ENCODE measurements at places on chromosomes 12 and 14.

- no peak for DNase-seq
These were observed 73.4 kb downstream of the PPM1H start for GRCh38 chr12:62861586-62861985.

- DNase-seq = no peak
These were observed 57.8 kb downstream of the SSH1 start for GRCh38 chr12:108799401-108800243.

GRCh38 chr12:116780942-116781341 lies 42.8 kb downstream of the RNFT2 start:
- DNase-seq = no peak

DNA sequence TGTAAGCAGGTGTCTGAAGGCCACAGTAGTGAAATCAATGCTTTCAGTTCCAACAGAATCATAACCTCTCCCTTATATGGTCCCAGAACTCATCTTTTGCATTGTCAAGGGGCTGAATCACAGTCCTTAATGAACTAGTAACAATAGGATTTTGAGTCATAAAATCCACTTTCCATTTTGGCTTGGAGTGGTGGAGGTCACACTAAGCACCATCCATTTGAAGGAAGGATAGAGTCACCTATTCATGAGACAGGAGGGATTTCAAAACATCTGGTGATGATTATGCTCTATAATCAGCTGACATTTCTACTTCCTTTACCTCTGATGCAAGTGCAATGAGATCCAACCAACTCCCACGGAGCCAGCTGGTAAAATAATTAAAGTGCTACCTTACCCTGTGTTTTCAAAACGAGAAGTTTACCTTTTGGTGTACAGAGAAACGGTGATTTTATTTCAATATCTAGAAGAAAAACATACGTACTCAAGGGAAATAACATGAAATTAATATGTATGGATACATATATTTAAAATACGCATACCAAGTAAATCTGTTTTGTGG lies 59.1 kb downstream of the TMEM132D start:
- no peak for DNase-seq

DNA sequence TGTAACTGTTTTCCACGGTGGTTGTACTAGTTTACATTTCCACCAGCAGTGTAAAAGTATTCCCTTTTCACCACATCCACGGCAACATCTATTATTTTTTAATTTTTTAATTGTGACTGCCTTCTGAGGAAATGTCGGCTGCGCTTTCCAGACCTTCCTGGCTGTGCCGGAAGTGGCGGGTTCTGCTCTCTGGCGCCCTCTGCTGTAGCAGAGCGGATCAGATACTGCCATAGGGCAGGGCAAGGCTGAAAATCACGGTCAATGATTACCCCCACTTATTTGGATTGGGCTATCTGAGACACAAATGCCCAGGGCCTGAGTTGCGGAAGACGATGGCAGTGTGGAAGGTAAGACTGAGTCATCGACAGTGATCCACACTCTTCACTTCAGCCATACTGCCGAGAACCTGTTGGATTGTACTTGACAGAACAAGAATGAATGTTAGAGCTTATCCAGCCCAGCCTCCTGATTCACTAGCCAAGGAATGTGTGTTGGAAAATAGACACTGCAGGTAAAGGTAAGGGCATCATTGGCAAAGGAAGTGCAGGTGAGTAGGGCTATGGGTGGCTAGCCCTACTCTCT lies 124.2 kb downstream of the NTF3 start:
- peak; percentile 4 for DNase-seq

DNA sequence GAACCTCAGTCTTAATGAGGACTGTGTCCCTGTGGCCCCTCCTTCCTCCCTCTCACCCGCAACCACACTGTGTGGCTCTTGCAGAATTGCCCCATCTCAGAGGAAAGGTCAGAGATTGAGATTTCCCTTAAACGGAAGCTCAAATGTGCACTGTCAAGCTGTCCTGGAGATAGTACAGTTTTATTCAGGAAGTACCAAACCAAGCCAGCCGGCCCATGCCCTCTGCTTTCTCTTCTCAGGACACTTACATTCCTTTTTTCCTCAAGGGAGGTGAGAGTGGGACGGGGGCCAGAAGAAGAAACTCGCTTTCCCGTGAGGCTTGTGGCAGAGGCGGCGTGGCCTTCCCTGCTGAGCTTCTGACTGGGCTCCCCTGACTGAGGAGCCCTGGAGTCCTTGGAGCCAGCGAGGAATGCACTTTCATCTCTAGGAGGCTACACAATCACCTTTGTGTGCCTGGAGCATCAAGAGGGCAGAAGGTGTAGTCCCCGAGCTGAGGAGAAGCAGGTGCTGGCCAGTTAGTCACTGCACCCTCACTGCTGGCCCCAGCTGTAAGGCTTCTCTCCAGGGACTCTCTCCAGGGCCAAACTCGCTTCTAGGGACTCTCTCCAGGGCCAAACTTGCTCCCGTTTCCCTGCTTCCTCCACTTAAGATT lies 24.1 kb upstream of the ATP2A2 start:
- no peak for DNase-seq

- no peak for DNase-seq
These were observed 11.5 kb downstream of the C14orf93 start for GRCh38 chr14:22998329-22999012.

DNA sequence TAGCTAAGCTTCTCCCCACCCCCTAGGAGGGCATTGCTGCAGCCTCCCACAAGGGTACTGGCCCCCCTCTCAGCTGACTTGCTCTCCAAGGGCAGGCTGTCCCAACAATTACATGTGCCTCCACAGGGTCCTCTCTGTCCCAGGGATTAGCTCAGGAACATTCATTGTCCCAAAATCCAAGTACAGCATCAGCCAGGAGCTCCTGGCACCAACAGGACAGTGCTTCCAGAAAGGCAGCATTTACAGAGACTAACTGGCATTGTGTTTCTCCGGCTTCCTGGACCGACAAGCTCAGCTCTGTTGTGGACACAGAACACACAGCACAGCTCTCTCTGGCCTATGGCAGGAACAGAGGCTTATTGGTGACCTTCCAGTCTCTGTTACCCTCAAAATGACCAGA lies 21.7 kb downstream of the ABCD4 start:
- DNase-seq = no peak

DNA sequence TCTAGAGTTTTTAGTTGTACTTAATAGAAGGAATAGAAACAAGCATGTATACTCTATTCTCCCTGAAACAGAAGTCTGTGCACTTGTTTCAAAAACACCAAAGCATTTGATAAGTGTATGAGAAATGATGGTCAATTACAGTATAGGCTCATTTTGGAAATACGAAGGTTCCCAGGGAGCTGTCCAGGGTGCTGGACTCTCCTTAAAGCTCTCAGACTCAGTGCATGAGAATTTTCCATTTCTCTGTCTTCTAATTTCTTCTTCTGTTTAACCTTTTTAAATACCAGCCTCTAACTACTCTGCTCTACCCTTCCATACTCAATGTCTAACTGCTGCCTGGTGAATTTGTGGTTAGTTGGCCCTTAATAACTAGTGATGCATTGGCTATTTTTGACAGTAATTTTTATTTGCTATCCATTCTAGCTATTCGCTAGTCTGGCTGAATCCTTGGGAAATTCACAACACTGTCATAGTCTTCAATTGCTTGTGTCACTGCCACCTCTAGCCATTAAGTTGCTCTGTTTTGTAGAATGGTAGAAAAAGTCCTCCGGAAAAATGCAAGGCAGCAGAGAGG lies 229.2 kb downstream of the NRXN3 start:
- no peak for DNase-seq

DNA sequence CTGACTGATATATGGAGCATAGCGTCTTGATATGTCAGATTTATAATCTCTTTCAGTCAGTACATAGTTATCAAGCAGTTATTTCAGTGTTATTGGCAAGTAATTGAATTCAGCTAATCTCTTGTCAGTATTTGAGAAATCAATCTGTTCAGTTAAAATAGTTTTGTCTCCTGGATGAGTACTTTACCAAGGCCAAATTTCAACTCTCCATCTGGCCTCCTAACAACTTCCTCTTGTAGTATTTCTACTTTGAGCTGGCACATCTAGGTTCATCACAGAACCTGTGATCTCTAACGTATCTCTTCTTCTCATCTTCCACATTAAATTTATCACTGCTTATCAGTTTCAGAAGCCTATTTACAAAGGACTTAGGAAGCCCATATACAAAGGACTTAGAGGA lies 690.5 kb downstream of the C12orf50 start:
- no peak for DNase-seq

DNA sequence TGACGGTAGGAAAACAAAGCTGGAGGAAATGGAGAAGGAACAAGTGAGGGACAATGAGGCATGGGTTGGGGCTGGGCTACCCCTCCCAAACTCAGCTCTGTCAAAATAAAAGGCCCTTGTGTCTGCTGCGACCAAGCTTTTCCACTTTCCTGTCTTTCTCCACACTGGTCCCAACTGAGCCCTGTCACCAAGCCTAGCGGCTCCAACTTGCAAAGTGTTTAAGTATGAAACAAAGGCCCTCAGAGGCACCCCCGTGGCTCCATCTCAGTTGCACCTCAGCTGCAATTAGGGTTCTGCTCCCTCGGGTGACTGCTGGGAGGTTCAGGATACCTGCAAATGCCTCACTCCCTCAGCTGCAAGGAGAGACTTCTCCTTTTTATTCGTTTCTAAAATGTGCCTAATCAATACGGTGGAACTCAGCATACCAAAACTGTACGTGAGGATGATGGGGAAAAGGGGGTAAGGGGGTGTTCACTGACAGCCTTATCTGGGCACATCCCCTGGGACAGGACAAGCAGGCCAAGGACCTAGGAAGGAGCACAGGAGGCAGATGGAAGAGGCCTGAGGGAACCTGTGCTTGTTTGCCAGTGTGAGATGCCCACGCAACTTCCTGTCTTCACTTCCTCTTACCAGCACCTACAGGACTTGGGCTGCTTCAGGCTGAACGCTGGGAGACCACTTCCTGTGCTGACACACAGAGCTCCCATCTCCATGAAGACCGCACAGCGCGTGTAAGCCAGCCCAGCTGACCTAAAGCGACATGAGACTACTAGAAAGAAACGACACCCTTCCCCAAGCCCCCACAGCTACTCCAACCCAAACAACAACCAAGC lies 8.9 kb downstream of the VAMP1 start:
- peak; percentile 94 for DNase-seq

DNA sequence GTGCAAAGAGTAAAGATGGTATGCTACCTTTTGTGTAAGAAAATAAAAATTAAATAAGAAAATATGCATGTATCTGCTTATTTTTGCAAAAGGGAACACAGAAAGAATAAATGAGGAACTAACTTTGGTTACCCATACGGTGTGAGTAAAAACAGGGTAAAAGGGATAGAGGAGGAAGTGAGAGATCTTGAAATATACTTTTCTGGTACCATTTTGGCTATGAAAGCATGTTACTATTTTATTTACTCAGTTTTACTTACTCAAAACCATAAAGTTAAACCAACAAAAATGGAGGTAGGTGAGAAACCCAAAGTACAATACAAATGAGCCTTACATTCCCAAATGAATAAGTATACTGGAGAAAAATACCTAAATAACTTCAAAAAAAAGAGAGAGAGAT lies 122.0 kb upstream of the EGLN3 start:
- DNase-seq = no peak

- no peak for DNase-seq
These were observed 19.4 kb downstream of the ANO2 start for GRCh38 chr12:5925646-5926045.

GRCh38 chr12:50297027-50297426 lies 13.7 kb upstream of the LIMA1 start:
- DNase-seq = no peak

DNA sequence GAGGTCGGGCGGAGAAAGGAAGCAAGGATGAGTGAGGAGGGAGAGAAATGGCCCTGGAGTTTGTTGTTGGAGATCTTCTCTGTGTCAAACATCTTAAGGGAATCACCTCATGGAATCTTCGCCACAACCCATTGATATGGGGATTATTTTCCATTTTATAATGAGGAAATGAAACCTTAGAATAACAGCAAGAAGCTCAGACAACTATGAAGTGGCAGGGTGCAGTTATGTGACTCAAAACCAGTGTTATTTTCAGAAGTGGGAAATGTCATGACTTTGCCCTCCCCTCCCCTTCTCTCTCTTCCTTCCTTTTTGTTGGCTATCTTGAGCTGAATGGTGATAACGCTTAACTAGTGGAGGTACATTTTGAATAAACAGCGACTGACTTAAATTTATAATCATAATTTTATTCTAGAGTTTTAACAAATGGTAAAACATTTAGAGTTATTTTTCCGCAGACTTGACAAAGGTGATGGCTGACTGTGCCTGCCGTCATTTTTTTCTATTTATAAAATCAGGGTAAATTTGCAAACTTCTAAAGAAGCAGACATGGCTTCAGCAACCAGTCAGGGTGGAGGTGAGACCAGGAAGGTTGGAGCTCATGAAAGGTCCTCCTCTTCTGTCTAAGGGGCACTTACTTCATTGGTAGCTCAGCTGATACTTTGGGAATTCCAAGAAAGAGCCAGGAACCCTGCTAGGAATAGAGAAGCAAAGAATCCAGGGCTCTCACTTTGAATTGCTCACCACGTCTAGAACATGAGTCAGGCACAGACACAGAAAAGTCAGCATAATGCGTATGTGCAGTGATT lies 232.4 kb downstream of the RGS6 start:
- DNase-seq = no peak

- DNase-seq = no peak
These were observed 36.1 kb downstream of the ATP2B1 start for GRCh38 chr12:89672589-89672979.

GRCh38 chr12:124304314-124304790 lies 9.5 kb downstream of the RFLNA start:
- DNase-seq = no peak

- no peak for DNase-seq
These were observed 377 bp upstream of the BCL7A start for GRCh38 chr12:122021193-122021821.

- DNase-seq = no peak
These were observed 645.4 kb upstream of the ATXN7L3B start for GRCh38 chr12:73892201-73892600.

DNA sequence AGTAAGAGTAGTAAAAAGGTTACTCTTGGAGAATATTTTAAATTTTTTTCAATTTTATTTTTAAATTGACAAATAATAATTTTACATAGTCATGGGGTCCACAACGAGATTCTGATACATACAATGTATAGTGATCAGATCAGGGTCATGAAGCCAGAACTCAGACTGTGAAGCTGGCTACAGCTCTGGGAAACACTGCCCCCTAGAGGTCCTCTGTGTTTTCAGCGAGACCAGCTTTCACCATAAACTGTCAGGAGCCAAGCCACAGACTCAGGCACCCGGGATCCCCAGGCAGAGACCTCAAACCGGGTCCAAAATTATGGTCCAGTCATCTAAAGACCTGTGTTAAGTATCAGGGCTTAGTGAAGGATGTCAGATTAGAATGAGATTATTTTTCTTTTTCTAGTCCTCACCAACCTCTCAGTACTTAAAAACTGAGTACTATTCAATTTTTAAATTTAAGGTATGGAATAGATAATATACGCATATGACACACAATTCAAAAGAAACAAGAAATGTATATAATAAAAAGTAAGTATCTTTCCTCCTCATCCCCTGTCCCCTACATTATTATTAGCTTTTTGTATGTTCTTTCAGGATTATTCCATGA lies 397.1 kb downstream of the MDGA2 start:
- peak; percentile 47 for DNase-seq

DNA sequence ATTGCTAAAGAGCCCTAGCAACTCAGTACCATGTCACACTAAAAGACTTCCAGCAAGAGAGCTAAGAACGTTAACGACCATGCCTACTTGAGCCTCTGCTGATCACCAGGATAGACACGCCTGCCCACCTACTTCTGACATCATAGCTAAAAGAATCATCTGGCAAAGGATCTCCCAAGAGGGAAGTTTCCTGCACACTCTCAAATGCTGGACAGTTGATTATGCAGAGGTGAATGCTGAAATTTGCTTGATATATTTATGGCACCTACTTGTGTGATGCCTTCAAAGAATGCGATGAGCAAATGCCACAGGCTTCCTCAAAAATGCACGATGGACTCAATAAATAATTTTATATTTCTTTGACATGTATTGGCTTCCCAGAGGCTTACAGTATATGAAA lies 113.6 kb downstream of the GALC start:
- no peak for DNase-seq
